ENCODE measurements at places on chromosomes 16 and 17.

- DNase-seq: no peak
Measured at GRCh38 chr17:2482218-2482617, 29.5 kb downstream of the METTL16 start.

- DNase-seq: no peak
Measured at GRCh38 chr17:61345061-61345460, 54.6 kb upstream of the TBX2 start.

DNA sequence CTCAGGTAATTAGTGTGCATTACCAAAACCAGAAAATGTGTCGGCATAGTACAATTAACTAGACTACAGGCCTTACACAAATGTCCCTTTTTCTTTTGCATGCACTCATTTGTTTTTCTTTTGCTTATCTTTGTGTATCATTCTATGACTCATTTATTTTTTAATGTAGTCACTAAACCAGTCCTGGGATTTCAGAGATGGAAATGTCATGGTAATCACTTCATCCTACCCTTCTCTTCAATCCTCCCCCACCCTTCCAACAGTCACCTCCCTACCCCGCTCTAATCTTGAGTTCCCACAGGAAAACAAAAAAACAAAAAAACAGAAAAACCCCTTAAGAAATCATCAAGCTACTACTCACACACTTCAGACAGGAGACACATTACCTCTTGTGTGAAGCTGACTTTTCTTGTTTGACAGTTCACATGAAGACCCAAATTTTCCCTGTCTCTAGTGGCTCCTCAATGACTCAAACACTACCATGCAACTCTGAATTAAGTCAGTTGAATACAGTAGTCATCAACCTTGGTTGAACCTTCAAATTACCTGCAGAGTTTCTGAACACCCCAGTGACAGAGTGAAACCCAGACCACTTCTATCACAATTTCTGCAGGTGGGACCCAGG, 242.4 kb upstream of the SALL1 start:
- DNase-seq: no peak

DNA sequence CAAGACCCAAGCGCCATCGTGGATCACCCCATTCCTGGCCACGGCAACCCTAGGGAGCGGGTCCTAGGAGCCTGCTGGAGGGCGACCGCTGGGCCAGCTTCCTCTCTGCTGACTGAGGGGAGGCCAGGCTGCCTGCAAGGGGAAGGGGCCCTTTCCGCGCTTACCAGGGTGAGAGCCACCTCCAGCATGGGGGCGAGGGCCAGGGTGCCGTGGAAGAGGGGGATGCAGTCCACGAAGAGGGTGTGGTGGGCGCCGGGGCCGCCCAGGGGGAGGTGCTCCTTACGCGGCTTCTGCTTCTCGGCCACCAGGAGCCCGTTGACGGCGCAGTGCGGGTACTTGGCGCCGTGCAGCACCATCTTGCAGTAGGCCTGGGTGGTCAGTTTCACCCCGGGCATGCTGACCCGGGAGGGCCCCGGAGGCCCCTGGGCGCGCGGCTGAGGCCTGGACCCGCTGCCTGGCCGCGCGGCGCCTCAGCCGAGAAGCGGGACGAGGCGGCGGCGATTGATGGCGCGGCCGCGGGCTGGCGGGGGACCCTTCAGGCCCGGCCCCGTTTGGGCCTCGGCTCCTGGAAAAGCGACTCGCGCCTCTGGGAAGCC, 345 bp downstream of the EMC8 start:
- DNase-seq: no peak

DNA sequence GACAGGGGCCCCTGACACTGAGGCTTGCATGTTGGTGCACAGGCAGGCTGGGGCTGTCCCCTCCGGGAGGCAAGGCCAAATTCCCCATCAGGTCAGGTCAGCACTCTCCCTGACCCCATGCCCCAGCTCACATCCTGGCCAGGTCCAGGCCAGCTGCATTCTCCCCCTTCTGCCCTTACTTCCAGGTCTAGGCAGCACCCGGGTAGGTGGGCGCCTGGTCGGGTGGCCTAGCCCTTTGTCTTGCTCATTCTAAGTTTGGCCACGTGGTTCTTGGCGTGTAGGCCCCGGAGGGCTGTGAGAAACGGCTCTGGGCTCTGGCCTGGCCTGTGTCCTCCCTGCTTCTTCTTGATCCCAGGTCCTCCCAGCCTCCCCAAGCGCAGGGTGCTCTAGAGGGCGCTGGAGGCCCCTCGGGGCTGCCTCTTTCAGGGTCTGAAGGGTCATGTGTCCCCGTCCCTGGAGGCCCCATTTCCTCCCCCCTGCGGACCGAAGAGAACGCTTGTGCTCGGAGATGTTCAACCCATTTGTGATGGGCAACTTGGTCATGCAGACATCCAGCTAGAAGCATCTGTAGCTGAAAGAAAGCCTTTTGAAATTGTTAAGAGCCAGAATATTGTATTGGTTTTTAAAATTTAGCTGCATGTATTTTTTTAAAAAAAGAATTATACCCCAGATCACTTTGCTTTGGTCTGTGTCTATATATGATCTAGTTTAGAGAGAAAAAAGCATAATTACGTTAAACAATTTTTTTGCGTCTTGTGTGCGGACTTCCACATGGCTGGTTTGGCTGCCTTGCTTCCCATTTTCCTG, 6.7 kb downstream of the BAHCC1 start:
- DNase-seq: peak; percentile 75

All from SK-N-DZ (cell line).